ENCODE measurements at places on chromosomes 5 and 9.

DNA sequence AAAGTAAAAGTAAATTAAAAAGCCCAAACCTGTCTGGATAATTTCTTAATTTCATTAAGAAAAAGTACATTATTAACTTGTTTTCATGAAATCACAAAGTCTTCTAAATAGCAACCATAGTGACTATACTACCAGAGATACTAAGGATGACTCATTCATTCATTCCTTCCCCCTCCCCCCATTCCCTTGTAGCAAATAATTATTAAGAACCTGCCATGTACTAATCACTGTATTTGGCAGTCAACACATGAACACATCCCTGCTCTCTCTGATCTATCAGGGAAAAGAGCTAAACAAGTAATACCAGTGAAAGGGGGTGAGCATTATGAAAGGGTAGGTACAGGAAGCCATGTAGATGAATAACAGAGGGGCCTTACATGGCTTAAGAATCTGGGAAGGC, 203.9 kb downstream of the CWC27 start:
- DNase-seq = no peak

GRCh38 chr9:122350577-122351355, 20.1 kb upstream of the PTGS1 start:
- DNase-seq = peak; percentile 37

DNA sequence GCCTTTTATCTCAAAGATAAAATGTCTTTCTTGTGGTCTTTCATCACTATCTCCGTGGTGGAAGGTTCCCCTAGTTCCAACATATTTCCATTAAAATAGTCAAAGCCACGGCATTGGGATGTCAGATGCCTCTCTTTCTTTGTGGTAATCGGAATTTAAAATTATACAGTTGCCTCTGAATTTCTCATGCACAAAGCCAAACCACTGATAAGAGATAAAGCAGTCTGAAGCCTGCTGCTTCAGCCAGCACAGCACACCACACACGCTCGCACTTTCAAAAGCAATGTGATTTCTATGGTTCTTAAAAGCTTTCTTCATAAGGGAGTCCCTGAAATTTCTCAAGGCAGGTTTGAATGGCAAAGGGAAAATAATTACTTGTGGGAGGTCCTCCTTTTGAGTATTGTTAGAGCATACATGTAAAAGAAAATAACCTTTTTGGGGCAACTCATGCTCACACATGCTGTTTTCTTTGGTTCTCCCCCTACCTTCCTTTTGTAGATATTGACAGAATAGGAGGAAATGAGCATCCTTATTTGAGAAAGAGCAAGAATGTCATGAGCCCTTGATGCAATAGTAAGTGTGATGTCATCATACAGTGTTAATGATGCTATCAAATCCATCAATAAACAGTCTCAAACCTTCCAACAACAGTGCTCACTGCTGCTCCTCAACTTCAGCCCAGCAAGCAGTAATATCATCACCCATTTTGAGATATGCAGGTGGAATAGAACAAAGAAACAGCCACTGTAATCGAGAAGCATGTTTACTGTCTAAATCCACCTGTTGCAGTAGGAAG, 85.7 kb upstream of the PPP1R2B start:
- peak; percentile 3 for DNase-seq

GRCh38 chr5:96248131-96248530, 184.9 kb downstream of the PCSK1 start:
- no peak for DNase-seq

DNA sequence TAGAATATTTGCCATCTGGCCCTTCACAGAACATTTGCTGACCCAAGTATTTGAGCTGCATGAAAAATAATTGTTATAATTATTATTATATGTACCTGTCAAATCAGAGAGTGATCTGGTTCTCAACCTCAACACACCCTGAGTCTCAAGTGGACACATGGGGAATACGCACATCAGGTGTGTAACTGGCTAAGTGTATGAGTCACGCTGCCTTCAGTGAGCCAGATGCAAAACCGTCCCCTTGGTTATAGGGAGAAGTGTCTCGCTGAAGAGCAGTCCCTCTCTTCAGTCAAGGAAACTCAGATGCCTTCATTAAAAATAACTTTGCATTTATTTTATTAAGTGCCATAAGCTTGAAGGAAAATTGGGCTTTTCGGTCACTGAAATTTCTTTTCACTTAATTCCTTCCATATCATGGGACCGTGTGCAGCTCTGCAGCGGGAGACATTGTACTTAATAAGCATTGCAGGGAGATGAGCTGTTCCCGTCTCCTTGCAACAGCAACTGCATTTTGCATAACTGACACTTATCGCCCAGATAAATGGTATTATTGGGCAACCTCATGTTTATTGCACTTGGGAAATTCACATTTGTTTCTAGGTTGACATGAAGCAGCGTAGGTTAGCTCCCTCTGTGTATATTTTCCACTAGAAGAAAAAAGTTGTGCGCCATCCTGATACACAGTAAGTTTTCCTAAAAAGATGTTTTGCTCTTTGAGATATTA, 512.3 kb upstream of the DAP start:
- no peak for DNase-seq

GRCh38 chr5:77418162-77418561, 74.0 kb downstream of the WDR41 start:
- DNase-seq = no peak

DNA sequence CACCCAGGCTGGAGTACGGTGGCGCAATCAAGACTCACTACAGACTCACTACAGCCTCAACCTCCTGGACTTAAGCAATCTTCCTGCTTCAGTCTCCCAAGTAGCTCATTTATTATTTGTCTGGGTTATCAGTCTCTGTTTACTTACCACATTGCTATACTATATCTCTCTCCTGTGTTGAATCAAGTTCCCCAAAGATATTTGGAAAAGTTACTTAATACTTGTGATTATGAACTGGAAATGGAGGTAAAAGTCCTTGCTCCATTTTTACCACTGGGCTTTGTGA, 55.6 kb downstream of the ANGPTL2 start:
- no peak for DNase-seq

GRCh38 chr9:19049917-19050636, 850 bp downstream of the RRAGA start:
- DNase-seq = no peak

DNA sequence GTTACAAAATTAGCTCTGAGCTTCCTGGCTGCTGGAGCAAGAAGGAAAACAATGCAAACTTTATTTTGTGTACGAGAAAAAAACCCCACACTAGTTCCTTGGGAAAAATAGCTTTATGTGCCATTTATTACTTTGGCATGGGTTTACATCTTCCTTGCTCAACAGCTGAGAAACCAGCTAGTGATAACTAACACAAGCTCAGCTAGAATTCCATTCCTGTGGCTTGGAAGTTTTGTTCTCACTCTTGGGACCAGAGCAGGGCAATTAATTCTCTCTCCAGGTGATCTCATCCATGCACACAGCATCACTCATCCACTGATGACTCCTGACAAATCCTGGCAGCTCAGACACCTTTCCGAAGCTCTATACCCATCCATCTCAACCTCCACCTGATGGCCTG, 104.1 kb downstream of the CRB2 start:
- DNase-seq = no peak

- DNase-seq = no peak
Observed at GRCh38 chr9:84575705-84576104, 93.8 kb upstream of the NTRK2 start.

Data from Jurkat, Clone E6-1 (cell line).